IMR-90 (cell line): ENCODE measurements at places on chromosomes 5 and 9.

GRCh38 chr5:173762930-173763329, 125.2 kb upstream of the CPEB4 start:
- no peak for DNase-seq

GRCh38 chr9:27336126-27336525, 39.2 kb upstream of the EQTN start:
- no peak for DNase-seq

DNA sequence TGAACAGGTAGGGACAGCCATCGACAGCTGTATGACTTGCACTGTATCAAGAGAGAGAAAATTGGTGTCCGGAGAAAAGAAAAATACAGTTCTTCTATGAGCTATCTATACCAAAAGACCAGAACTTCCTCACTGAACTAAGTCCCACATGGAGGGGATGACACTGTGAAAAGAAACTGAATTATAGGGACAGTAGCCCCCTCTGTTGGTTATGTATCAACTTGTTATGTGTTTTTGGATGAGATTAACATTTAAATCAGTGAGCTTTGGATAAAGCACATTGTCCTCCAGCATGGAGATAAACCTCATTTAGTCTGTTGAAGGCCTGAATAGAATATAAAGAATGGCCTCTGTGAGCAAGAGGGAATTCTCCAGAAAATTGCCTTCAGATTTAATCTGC, 176.6 kb upstream of the SH3GL2 start:
- DNase-seq = peak; percentile 34

DNA sequence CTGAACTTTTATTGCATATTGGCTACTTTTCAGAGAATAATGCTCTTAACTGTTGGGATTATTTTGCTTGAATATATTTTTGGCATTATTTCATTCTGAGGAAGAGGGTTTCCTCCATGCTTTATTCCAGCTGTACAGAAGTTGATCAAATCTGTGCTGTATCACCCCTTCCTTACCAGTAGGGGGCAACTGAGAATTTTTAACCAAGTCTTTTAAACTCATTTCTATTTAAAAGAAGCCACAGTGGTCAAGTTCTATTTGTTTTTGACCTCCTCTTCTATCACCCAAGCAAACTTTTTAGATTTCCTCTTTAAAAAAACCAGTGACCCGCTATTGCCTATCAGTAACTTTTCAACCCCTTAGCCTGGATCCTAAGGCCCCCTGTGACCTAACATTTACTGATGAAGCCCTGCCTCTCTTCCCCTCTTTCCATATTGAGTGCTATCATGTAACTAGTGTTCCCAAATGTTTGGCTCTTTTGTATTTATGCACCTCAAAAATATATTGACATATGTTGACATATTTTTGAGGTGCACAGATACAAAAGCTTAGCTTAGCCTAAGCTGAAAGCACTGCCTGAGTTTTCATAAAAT, 80.6 kb downstream of the FBXO4 start:
- peak; percentile 24 for DNase-seq

- no peak for DNase-seq
Observed at GRCh38 chr5:98569288-98569687, 204.2 kb upstream of the RGMB start.

DNA sequence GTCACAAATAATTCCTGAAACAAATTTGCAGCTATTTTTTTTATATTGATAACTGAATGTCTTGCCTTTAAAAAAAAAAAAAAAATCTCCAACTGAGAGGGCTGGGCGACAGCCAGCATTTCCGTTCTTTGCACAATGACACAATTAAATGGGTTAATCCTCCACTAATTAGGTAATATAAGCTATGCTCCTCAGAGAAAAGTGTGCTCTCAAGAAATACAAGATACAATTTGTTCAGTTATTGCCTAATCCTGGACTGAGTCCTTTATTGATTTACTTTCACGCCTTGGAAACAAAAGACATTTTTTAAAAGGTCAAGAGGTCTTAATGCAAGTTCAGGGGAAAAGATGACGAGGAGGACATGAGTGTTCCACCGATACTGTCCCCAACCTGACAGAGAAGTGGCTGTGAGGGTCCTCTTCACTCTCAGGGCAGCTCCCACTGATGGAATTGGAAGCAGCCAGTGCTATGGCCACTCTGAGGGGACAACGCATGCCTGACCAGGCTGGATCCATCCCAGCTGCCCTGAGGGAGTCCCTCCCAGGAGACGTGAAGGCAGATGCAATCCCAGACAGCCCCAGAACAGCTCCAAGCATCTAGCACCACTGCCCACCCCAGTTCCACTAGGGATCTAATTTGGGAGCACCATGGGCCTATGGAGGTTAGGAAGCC, 220.7 kb downstream of the GNA14 start:
- no peak for DNase-seq

GRCh38 chr5:67267512-67268216, 71.1 kb upstream of the CD180 start:
- no peak for DNase-seq

DNA sequence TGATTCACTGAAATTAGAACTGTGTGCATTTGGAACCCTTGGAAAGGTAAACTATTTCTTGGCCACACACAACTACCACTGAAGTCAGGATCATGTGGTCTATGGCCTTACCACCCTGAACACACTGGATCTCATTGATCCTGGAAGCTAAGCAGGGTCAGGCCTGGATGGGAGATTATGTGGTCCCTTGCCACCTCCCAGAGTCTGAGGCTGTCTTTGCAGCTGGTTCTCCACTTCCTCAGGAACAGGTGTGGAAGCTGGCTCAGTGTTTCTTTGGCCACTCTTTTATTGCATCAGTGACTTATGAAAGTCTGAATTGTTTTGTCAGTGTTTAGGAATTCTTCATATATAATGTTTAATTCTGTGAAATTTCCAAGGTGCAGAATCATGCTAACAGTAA, 89.2 kb downstream of the TEK start:
- peak; percentile 38 for DNase-seq
